ENCODE measurements at places on chromosomes 6 and 20.
A peak's percentile ranks its signal among the peaks of the same experiment; 100 is the strongest.

- DNase-seq, result no peak
Observed at GRCh38 chr20:10686356-10687133, 12.7 kb upstream of the JAG1 start.

GRCh38 chr6:38436726-38437465 is 202.8 kb downstream of the BTBD9 start:
- DNase-seq, result peak; percentile 13

GRCh38 chr20:4697189-4697830 is 24.4 kb upstream of the PRND start:
- no peak for DNase-seq

- DNase-seq, result no peak
Observed at GRCh38 chr6:167850782-167851181, 24.1 kb downstream of the AFDN start.

DNA sequence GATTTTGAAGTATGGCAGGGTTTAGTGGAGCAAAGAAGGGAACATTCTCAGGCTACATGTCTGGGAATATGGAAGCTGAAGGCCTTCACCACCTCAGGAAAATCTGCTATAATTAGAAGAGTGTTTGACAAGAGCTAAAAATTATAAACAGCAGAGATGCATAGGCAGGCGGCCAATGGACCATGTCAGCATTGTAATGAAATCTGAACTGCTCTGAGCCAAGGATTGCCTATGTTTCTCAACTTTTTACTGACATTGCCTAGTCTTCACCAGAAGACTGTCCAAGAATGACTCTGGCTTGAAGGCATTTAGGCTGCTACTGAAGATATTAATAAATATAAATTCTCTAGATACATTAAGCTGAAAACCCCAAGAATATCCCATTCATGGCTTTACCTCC is 84.1 kb downstream of the C6orf52 start:
- DNase-seq, result no peak

GRCh38 chr6:148747471-148748165 is 788 bp downstream of the UST start:
- DNase-seq, result peak; percentile 33

- no peak for DNase-seq
Observed at GRCh38 chr6:151609146-151609902, 115.5 kb downstream of the CCDC170 start.
